Amniotic epithelial cell (primary cell): ENCODE measurements at places on chromosomes 3 and 15.
A peak's percentile ranks its signal among the peaks of the same experiment; 100 is the strongest.

GRCh38 chr3:149276619-149277018, 55.0 kb upstream of the CP start:
- no peak for DNase-seq

- no peak for DNase-seq
Observed at GRCh38 chr15:56307180-56307579, 58.0 kb upstream of the TEX9 start.

DNA sequence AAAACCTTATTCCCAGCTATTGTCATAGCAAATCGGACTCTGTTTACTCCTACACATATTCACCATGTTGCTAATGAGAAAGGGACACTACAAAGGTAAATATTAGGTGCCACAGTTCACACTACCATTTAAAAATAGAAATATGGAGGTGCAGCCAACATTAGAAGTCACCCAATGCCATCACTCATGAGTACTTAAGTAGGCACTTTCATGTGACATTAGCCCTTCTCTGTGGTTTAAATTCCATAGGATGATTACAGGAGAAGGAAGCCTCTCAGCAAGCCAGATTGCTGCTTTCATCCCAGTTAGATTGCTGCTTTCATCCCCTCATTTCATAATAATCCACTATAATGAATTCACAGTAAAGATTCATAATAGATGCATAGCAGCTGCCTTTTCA, 376.8 kb upstream of the ALCAM start:
- DNase-seq: no peak

DNA sequence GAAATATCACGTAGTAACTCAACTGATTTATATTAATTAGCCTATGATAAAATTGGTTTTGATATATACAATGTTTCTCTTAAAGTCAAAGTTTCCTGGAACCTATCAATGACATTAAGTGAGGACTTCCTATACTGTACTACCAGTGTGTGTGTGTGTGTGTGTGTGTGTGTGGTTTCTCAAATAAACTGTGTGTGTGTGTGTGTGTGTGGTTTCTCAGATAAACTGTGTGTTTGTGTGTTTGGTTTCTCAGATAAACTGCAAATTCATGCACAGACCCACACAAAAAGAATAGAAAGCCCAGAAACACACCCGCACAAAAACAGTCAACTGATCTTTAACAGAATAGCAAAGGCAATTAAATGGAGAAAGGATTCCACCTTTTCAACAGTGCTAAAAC, 14.5 kb upstream of the WDR5B start:
- DNase-seq: no peak

- DNase-seq: no peak
Observed at GRCh38 chr3:73812054-73812453, 187.3 kb upstream of the PDZRN3 start.

DNA sequence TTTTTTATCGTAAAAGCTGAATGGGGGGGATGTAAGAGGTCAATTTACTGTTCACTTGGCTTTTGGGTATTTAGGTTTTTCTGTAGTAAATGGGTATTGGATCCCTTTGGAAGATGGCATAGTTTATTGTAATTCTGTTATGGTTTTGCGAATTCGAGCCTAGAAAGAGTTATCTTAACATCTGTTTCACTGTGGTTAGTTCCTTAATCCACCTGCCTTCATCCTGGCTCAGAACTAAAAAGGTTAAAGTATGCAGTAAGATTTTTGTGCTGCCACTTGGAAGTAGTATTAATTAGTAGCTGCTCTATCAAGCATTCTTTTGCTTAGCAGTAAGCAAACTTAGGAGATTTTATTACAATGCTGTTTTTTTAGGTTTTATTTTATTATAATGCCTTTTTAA, 62.4 kb downstream of the ARIH1 start:
- DNase-seq: peak; percentile 32

- no peak for DNase-seq
Observed at GRCh38 chr3:156664831-156665178, 9.6 kb upstream of the TIPARP start.

GRCh38 chr3:100140976-100141375, 26.7 kb upstream of the FILIP1L start:
- DNase-seq: peak; percentile 26

DNA sequence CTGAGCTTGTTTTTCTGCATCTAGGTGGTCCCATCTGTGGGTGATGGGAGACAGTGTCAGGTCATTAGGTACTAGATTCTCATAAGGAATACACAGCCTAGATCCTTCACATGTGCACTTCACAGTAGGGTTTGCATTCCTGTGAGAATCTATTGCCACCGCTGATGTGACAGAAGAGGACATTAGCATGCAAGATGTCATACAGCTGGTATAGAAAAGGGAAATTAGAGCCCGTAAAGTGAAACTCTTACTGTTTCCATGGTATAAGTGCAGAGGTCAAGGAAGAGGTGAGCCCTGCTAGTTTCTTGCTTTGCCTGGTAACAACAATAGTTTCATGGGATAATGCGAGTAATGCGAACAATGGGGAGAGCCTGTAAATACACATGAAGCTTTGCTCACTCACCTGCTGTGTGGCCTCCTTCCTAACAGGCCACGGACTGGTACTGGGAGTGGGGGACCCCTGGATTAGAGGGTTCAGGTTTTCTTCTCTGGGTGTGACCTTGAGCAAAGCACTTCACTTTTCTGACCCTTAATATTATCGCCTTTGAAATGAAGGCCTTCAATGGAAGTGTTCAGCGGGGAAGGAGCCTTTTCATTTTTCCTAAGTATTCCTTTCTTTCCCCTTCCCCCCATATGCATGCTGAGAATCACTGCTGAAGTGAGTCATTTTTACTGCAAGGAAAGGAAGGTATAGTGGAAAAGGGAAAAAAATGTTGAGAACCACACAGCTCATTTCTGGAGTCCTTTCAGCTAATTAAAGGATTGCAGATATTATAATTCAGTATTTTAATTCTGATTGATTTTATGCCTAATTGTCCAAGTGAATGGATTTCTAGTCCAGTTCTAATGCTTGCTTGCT, 286.4 kb downstream of the UBE2E2 start:
- DNase-seq: peak; percentile 9

- no peak for DNase-seq
Observed at GRCh38 chr3:45311953-45312801, 76.2 kb upstream of the LARS2 start.

DNA sequence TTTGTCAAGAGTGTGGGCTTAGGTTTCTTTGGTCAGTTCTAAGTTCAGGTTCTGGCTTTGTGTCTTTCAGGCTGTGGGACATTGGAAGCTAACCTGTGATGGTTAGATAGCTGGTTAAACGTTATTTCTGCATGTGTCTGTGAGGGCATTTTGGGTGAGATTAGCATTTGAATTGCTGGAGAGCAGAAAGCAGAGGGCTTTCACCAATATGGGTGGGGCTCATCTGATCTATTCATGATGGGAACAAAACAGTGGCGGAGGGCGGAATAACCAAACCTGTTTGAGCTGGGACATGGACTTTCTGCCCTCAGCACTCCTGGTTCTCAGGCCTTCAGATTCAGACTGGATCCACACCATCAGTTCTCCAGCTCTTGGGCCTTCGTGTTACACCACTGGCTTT, 195.4 kb downstream of the KLF13 start:
- no peak for DNase-seq

DNA sequence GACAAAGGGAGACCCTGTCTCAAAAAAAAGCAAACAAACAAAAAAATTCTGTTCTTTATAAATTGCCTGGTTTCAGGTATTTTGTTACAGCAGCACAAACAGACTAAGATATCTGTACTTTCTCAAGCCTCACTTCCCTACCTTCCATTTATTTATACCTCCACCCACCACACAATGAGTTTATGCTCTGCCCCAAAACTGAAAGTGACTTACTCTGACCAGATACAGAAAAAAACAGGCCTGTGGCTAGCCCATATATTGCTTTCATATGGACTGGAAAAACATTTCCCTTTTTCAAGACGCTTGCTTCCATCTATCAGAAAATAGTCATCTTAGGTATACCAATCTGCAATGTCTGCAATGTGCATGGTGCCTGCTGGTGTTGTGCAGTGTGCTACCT, 8.7 kb upstream of the GPD1L start:
- DNase-seq: no peak

- peak; percentile 43 for DNase-seq
Observed at GRCh38 chr15:78211189-78211921, 23.0 kb downstream of the ACSBG1 start.

DNA sequence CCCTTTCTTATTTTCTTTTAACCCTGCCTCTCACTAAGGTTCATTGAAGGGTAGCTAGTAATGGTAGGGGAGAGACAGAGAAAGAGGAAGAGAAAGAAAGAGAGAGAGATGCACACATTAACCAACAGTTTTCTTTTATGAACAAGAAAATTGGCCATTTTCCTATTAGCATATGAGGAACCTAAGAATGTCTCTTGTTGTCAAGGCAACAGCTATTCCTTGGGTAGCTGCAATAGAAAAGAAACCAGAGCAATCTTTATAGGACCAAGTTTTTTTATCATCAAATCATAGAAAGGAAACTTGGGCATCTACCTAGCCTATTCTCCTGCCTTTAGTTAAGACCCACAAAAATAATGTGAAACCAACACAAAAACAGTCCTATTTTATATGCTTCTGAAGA, 15.0 kb upstream of the CCDC39 start:
- no peak for DNase-seq

- DNase-seq: no peak
Observed at GRCh38 chr15:73357999-73358665, 10.6 kb downstream of the HCN4 start.

DNA sequence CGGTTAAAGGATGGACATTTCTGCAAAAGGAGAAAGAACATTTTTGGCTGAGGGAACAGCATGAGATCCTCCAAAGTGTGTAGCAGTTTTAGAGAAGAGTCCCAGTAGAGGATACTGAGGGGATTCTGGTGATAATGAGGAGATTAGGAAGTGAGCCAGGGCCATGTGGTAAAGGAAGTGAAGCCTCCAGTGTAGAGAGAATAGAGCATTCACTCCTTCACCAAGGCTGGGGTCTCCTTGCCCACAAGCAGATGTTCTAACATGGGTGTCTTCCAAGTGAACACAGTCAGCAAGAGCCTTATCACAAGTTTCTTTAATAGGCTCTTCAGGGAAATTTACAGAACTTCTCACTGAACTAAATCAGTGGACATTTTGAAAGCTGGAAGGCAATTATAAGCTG, 173.7 kb downstream of the SSR3 start:
- no peak for DNase-seq

DNA sequence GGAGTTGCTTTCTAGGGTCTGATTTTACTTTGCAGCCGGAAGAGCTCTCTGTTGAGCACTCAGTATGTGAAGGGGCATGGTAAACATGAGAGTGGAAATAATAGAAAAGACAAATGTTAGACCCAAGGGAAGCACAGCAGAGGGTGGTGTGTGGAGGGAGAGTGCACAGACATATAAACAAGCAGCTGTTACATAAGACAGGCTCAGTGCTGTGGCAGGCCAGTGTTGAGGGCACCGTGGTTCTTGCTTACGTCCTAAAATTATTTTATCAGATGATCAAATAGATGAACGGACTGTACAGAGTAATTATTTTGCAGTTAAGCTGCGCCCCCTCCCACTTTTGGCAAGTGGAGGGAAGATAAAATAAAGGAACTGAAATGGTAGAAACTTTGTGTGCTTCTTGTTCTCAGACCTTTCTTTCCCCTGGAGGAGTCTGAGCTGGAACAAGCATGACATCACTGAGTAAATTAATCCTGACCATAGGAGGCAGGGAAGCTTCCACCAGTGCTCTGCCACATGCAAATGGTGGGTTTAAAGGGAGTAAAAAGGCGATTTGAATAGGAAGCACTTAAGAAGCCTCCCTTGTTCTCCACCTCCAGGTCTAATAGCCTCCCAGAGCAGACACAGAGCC, 205.6 kb downstream of the IL20RB start:
- DNase-seq: no peak

- DNase-seq: no peak
Observed at GRCh38 chr15:70061696-70062270, 35.9 kb downstream of the TLE3 start.

GRCh38 chr3:158539414-158540014, 31.5 kb upstream of the MLF1 start:
- peak; percentile 57 for DNase-seq
